ENCODE measurements at places on chromosomes 7 and 10.

GRCh38 chr10:3068201-3068967 lies 1.0 kb downstream of the PFKP start:
- peak; percentile 38 for DNase-seq

DNA sequence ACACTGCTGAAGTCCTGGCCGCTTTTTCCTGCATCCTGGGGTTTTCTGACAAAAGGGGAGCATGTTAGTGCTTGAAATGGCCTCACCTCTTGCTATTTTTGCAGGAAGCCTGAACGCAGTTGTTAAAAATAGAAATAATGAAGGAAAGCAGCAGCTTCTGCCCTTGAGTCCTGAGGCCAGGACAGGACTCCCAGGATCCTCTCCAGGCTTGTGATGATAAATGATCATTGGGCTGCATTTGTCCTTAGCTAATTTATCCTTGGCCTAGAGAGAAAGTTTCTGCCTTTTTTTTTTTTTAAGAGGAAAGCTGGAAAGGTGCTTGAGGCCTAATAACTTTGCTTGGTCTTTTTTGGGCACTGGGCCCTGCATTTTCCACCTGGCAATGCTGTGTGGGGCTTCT lies 17.7 kb upstream of the FAM20C start:
- DNase-seq = no peak

DNA sequence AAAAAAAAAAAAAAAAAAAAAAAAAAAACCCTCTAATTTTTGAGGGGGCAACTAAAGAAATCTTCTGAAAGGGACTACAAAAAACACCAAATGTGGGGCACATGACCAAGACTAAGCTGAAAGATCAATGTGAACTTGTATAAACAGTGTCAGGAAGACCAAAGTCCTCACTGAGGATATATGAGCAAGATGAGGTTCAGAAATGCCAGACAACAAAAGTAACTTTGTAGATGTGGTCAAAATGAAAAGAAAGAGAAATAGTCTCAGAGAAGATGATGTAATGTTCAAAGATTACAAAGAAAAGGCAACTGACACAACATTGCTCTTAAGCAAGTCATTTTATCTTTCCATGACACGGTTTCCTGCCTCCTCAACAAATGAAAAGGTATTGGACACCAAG lies 48.7 kb upstream of the PTPRZ1 start:
- no peak for DNase-seq

DNA sequence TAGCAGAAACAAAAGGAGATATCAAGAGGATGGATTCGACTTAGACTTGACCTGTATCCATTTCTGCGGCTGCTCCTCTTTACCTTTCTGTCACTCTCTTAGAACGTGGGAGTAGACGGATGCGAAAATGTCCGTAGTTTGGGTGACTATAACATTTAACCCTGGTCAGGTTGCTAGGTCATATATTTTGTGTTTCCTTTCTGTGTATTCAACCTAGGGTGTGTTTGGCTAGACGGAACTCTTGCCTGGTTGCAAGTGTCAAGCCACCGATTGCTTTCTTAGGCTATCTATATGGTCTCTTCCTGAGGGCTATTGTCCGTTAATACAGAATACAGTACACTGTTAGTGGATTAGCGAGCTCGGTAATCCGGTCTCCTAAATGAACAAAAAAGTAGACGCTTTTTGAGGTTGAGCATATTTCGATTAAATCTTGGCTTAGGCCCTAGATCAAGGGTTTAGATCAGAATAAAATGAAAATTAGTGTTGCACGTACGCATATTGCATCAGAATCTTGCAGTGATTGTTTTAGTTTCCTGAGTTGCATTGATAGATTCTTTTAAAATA lies 1.2 kb downstream of the PTEN start:
- no peak for DNase-seq

GRCh38 chr10:98028168-98028770 lies 2.2 kb downstream of the CRTAC1 start:
- DNase-seq = peak; percentile 48

DNA sequence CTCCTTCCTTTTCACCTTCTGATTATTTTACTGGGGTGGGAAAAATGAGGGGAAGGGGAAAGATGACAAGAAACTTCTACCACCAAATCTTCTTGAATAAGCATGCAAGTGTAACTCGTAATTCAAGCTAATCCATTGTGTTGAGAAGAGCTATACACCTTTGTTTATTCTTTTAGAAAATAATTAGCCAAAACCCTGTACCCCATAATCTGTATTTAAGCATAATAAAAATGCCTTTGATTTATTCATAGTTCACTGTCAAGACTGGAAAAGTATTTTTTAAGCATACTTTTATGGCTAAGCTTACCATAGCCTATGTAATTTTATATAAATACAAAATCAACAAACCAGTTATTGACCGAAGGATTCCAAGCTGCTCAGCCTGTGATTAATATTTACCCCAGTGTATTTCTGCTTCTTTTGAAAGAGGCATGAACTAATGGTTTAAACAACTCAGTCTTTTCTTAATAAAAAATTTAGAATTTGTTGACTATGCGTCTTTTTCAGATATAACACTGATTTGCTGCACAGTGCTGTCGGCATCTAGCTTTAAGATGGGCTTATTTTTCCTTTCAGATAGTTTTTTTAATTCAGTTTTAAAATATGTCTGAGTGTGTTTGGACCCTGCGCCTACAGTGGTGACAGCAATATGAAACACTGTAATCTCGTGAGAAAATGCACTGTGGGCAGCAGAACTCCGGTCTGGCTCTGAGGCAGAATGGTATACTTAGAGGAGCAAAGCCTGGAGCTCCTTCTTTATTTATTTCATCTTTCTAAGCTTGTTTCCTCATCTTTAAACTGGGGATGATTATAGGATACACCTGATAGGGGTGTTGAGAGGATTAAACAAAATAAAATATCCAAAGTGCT lies 238.8 kb upstream of the LRGUK start:
- no peak for DNase-seq

GRCh38 chr7:14321947-14322346 lies 332.5 kb upstream of the ETV1 start:
- DNase-seq = no peak

DNA sequence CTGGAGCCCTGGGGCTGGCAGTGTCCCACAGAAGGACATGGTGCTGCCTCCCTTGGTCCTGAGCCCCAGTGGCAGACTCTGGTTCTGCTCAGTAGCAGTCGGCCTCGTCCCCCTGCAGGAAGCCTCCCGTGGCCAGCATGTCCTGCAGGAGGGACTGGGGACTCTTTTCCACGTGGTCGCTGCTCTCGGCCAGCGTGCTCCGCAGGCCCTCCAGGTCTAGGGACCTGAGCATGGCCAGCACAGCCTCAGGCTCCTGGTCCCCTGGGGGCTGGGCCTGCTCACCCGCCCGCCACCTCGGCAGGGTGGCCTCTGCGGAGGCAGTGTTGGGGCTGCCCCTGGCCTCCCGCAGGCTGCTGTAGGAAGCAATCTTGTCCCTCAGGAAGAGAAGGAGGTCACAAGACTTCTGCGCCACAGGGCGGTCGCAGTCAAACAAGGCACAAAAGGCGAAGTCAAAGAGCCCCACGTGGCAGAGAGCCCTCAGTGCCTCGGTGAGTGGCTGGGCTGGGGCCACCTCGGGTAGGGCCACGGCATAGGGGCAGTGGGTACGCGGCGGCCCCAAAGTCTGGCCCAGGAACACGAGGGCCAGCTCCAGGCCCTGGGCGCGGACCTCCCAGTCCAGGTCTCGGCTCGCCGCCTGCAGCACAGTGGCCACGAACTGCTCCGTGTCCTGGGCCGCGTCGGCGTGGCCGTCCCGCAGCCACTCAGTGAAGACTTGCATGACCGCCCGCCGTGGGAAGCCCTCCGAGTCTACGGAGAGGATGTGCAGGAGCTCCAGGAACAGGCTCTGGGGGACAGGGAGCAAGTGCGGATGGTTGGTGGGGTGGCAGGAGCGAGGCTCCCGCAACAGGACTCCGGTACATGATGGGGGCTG lies 17.1 kb downstream of the BRAT1 start:
- no peak for DNase-seq

DNA sequence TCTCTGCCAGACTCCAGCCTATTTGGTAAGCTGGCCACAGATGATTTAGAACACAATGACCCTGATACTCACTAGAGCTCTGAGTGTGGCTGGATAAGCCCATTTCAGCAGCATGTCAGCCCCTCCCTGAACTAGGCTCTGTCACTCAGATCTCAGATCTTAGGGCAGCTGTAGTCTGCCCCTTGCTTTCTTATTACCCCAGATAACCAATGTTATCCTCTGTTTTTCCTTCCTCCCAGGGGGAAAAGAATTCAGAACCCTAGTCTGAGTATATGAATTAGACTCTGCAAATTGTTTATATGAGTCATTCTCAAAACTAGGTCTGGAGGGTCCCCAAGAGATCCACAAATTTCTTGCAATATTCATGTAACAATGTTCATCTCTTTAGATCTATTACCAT lies 286.2 kb downstream of the KCNMA1 start:
- DNase-seq = no peak

- DNase-seq = no peak
Observed at GRCh38 chr10:127904311-127905000, 2.4 kb upstream of the PTPRE start.

GRCh38 chr7:64905133-64905532 lies 2.1 kb downstream of the ZNF273 start:
- DNase-seq = no peak

DNA sequence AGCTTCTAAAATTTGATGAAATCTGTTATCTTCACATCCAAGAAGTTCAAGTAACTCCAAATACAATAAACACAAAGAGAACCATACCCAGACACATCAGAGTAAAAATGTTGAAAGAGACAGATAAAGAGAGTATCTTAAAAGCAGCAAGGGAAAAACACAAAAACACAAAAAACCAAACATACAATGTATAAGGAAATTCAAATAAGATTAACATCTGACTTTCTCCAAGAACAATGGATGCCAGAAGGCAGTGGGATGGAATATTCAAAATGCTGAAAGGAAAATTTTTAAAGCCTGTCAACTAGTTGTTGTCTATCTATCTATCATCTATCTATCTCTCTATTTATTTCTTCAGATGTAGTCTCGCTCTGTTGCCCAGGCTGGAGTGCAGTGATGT lies 72.4 kb upstream of the MKLN1 start:
- DNase-seq = no peak

DNA sequence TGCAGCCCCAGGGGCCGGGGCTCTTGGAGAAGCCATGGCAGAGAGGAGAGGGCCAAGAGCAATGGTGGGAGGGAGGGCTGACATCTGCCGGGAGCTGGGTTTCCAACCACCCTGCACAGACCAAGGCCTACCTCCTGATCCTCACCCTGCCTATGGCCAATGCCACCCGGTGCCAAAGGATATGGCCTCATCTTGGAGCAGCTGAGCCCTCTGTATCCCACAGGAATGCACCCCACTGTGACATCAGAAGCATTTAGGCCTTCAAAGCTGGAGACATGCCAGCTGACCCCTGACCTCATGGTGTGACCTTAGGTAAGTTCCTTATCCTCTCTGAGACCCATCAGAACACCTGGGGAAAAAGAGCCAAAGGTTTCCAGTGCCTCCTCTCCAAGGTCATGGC lies 113.6 kb upstream of the ZMIZ1 start:
- no peak for DNase-seq

DNA sequence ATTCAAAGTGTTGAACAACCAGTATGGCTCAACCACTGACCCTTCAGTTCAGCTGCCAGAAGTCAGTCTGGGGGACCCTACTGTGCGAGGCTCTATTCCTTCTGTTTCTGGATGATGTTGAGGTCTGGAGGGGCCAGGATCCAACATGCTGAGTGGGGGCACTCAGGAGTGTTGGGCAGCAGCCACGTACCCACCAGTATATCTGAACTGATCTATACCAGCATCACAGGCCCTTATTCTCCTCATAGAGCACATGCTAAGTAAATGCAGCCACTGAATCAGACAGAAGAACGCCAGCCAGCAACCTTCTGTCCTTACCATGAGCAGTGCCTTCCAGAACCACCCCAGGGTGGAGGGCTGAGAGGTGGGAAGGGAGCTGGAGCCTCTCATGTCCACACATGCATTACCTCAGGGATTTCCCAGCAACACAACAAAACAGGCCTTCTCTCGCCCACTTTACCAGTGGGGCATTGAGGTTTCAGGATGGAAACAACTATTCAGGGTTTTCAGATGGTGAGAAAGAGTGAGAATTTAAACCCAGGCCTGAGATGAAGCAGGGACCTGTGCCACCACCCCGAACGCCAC lies 6.8 kb upstream of the MSMB start:
- DNase-seq = no peak

DNA sequence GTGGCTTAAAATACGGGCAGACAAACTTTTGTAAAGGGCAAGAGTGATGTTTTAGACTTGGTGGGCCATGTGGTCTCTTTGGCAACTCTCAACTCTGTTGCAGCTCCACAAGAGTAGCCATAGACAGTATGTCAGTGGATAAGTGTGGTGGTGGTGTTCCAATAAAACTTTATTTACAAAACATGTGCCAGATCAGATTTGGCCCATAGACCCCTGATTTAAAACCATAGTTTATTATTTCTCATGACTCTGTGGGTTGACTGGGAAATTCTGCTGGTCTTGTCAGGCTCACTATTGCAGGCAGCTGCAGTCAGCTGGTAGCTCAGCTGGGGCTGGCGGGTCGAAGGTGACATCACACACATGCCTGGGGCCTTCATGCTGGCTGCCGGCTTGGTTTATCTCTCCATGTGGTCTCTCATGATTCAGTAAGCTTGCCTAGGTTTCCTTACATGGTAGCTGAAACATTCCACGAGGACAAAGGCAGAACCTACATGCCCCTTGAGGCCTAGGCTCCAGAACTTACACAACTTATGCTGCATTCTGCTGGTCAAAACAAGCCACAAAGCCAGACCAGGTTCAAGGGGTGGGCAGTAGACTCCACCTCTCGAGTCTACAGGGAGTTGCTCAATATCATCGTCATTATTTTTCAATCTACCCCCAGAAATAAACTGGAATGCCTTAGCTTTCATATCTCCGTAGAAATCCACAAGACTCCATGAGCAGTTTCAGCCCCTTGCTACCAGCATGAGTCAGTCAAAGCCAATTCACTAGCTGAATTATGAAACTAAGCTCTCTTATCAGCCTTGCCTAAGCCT lies 245.7 kb downstream of the WDR11 start:
- no peak for DNase-seq

DNA sequence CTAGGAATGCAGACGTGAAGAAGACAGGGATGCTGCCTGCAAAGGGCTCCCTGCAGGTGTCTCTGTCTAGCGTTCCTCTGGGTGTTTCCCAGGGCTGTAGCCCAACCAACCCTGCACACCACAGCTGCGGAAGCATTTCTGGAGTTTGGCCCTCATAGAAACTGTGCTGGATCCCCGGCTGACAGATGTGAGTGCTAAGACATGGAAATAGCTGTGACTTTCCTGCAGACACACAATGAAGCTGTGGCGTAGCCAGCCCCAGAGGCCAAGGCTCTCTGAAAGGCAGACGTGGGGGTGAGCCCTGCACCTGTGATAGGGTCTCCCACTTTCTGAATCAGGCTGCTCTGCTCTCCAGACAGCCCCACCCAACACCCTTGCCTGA lies 44.8 kb downstream of the ADCYAP1R1 start:
- no peak for DNase-seq

GRCh38 chr7:101564778-101565211 lies 64.3 kb downstream of the MYL10 start:
- no peak for DNase-seq

All from GM18507 (cell line).